ENCODE measurements at places on chromosomes 7 and 10. TPM values are rescaled to one million over a fixed set of nuclear protein-coding genes. Genes with fewer than 3 reads are reported as not detected.

GRCh38 chr10:21732067-21732772, 198.2 kb downstream of the MLLT10 start:
- peaks cover 6% of the 10 kb centered on the region for H3K36me3 ChIP-seq
- peaks cover 13% of the 10 kb centered on the region for H3K4me1 ChIP-seq
- H3K27me3 ChIP-seq: no peaks in the 10 kb centered on the region
- H3K27ac ChIP-seq: no peak overlapping the region

DNA sequence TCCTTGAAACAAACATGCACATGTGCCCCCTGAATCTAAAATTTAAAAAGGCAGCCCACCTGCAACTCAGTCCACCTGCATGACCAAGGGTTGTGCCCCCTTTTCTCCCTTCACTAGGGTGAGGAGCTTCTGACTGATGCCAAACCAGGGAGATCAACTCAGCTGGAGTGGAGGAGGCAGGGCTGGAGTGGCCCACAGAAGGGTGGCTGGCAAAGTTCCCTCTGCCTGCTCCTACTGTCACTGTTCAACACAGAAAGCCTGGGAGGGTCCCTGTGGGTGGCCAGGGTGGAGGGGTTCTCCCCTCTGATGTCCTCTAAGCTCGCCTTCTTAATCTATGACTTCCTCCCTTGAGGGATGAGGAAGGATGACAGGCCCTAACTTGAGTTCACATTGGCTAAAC, 55.7 kb upstream of the ANTXRL start:
- peak; percentile 20 for DNase-seq
- no peaks in the 10 kb centered on the region for H3K36me3 ChIP-seq
- H3K4me1 ChIP-seq: no peaks in the 10 kb centered on the region
- no peak overlapping the region for H3K4me3 ChIP-seq

GRCh38 chr10:112539340-112539739, 92.3 kb downstream of the VTI1A start:
- no peak overlapping the region for H3K27ac ChIP-seq
- no peak for DNase-seq
- no peaks in the 10 kb centered on the region for H3K27me3 ChIP-seq
- H3K36me3 ChIP-seq: peaks cover 6% of the 10 kb centered on the region

DNA sequence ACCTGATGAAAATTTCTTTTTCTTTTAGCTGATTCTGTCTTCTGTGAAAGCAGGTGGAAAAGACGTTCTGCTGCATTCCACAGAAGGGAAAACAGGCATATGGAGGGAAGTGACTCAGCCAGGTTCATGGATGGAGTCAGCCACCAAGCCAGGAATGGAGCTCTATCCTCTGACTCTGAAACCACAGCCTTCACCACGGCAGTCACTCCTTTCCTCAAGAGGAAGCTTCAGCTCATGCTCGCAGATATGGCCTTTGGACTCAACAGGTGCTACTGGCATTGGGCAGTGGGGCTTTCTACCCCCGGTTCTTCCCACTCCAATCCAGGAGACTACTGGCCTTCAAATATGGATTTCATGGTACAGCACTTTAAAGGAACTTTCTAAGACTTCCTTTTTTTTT, 11.5 kb upstream of the PLAU start:
- no peak overlapping the region for H3K27ac ChIP-seq
- no peak for DNase-seq
- no peaks in the 10 kb centered on the region for H3K4me1 ChIP-seq
- H3K36me3 ChIP-seq: no peaks in the 10 kb centered on the region

DNA sequence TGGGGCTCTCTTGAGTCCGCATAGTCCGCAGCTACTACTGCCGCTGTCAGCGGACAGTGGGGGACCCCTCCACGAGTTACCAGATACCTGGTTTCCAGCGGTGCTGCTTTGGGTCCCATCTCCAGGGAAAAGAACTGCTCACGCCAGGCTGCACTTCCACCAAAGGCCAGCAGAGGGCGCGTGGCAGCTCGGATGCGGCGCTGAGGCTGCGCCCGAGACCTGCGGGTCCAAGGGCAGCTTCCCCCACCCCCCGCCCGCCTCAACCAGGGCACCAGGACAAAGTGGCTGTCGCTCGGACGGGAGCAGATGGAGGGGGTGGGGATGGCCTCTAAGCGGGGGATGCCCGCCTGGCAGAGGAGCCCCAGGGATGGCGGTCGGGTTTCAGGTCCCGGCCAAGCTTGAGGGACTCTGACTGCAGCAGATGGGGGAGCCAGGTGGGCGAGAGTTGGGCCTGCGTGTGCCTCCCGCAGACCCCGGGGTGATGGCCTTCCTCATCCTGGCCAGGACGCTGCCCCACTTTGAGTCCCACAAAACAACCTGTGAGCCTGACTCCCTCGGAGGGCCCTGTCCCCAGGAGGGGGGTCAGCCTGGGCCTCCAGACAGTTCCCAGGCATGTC, 23.8 kb upstream of the ZNF735 start:
- peaks cover 37% of the 10 kb centered on the region for H3K27me3 ChIP-seq
- H3K4me3 ChIP-seq: no peak overlapping the region
- no peaks in the 10 kb centered on the region for H3K36me3 ChIP-seq
- H3K4me1 ChIP-seq: peaks cover 6% of the 10 kb centered on the region
- H3K27ac ChIP-seq: no peak overlapping the region

- H3K27ac ChIP-seq: no peak overlapping the region
- no peaks in the 10 kb centered on the region for H3K27me3 ChIP-seq
- H3K4me1 ChIP-seq: no peaks in the 10 kb centered on the region
Measured at GRCh38 chr7:91379236-91379635, 115.0 kb downstream of the FZD1 start.

DNA sequence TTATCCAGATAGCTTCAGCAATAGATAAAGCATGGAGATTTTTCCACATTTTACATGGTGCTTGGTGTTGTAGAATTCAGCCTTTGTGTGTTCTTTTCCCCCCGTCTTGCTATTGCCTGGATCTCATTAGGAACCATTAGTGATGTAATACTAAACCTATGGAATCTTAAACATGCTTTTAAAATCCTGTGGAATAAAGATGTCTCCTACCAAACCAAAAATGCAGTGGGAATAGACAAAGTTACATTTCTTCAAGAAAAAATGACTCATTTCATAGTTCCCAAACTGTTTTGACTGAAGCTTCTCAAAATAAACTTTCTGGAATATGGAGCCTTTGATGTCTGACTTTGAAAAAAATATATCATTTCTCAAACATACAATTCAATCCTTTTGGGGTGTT, 44.0 kb downstream of the CALD1 start:
- no peak overlapping the region for H3K4me3 ChIP-seq
- H3K27ac ChIP-seq: peak overlapping the region; percentile 75
- no peak for DNase-seq
- H3K4me1 ChIP-seq: peaks cover 30% of the 10 kb centered on the region
- no peaks in the 10 kb centered on the region for H3K27me3 ChIP-seq
- no peaks in the 10 kb centered on the region for H3K36me3 ChIP-seq

The EXOC6 gene
- total RNA-seq: 8.9 TPM

DNA sequence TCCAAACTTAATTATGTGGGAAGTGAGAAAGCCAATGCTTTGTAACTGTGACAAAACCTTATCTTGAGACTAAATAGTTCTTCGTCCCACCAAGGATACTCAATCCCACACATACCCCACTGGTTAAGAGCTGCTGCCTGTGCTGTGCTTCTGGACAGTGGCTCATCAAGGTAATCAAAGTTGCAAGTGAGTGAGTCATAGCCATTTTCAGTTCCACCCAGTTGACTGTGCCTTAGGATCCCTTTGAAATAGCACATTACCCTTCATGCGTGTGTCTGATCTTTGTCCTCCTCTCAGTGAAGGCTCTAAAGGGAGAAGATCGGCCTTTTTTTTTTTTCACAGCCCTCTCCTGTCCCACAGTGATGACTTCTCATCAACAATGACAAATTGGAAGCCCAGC, 706.0 kb upstream of the AUTS2 start:
- no peak overlapping the region for H3K4me3 ChIP-seq
- no peak for DNase-seq
- H3K4me1 ChIP-seq: no peaks in the 10 kb centered on the region
- H3K27ac ChIP-seq: no peak overlapping the region
- H3K36me3 ChIP-seq: no peaks in the 10 kb centered on the region
- H3K27me3 ChIP-seq: no peaks in the 10 kb centered on the region

The HOGA1 gene
- not detected for total RNA-seq

- peak overlapping the region; percentile 79 for H3K27ac ChIP-seq
- DNase-seq: peak; percentile 59
- H3K27me3 ChIP-seq: no peaks in the 10 kb centered on the region
Measured at GRCh38 chr10:75191821-75192568, 18.6 kb upstream of the VDAC2 start.

- no peak overlapping the region for H3K27ac ChIP-seq
- H3K27me3 ChIP-seq: no peaks in the 10 kb centered on the region
- H3K4me1 ChIP-seq: no peaks in the 10 kb centered on the region
Measured at GRCh38 chr7:106203473-106203872, 81.3 kb downstream of the NAMPT start.

GRCh38 chr7:155618708-155619633, 25.5 kb upstream of the RBM33 start:
- no peaks in the 10 kb centered on the region for H3K27me3 ChIP-seq
- H3K36me3 ChIP-seq: no peaks in the 10 kb centered on the region
- peak; percentile 92 for DNase-seq
- H3K4me3 ChIP-seq: no peak overlapping the region
- peaks cover 16% of the 10 kb centered on the region for H3K4me1 ChIP-seq
- H3K27ac ChIP-seq: peak overlapping the region; percentile 90

DNA sequence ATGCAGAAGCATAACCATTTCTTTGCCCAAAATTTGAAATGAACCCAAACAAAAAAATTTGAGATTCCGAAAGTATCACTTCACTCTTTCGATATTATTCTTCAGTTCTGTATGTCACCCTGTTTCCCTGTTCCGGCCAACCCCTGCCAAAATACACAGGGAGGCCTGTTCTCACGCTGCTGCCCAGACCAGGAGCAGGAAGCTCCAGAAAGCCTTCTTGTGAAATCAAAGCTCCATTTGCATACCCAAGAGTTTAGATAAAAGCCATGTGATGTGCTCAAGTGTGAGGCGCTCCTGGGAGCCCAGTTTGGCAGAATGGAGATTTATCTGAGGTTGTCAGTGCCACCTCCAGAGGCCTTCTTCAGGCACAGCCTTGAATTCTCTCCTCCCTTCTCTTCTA, 236.2 kb downstream of the FGFR2 start:
- DNase-seq: peak; percentile 72
- H3K4me3 ChIP-seq: no peak overlapping the region
- no peak overlapping the region for H3K27ac ChIP-seq

- no peak overlapping the region for H3K4me3 ChIP-seq
- no peaks in the 10 kb centered on the region for H3K27me3 ChIP-seq
- H3K27ac ChIP-seq: no peak overlapping the region
- H3K4me1 ChIP-seq: no peaks in the 10 kb centered on the region
- DNase-seq: no peak
- no peaks in the 10 kb centered on the region for H3K36me3 ChIP-seq
Measured at GRCh38 chr7:81198766-81199165, 279.9 kb upstream of the SEMA3C start.

The PNLIPRP2 gene
- not detected for total RNA-seq

GRCh38 chr7:157493776-157494175, 157.0 kb downstream of the DNAJB6 start:
- H3K4me3 ChIP-seq: no peak overlapping the region
- DNase-seq: no peak
- H3K36me3 ChIP-seq: no peaks in the 10 kb centered on the region
- no peaks in the 10 kb centered on the region for H3K27me3 ChIP-seq
- H3K4me1 ChIP-seq: no peaks in the 10 kb centered on the region
- H3K27ac ChIP-seq: no peak overlapping the region

DNA sequence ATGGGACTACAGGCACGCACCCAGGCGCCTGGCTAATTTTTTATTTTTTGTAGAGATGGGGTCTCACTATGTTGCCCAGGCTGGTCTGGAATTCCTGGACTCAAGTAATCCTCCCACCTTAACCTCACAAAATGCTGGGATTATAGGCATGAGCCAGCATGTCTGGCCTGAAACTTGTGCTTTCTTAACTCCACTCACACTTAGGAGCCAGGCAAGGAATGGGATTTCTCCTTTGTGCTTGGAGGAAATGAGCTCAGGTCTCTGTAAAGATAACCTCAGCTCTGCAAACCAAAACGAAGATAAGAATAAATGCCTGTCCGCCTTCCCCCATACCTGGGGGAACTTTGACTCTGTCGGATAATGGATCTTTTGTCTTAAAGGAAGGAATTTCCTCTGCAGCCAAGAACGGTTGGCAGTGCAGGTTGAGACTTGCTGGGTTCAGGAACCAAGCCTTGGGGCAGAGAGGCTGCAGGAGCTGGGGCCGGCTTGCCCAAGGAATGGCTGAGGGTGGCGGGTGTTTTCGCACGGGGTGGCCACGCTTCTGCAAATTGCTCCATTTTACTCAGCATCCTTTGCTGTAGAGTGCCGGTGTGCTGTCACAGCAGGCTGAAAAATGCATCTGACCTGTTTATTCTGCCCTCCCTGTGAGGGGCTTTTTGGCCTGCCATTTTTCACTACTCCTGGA, 174.2 kb downstream of the KIAA1217 start:
- DNase-seq: peak; percentile 65
- H3K4me3 ChIP-seq: no peak overlapping the region
- no peaks in the 10 kb centered on the region for H3K4me1 ChIP-seq
- H3K36me3 ChIP-seq: no peaks in the 10 kb centered on the region
- H3K27ac ChIP-seq: peak overlapping the region; percentile 92

GRCh38 chr7:42123716-42124115, 113.3 kb downstream of the GLI3 start:
- no peaks in the 10 kb centered on the region for H3K27me3 ChIP-seq
- no peak overlapping the region for H3K27ac ChIP-seq
- H3K4me3 ChIP-seq: no peak overlapping the region
- H3K36me3 ChIP-seq: no peaks in the 10 kb centered on the region
- DNase-seq: no peak

The OR9A2 gene
- total RNA-seq: not detected

DNA sequence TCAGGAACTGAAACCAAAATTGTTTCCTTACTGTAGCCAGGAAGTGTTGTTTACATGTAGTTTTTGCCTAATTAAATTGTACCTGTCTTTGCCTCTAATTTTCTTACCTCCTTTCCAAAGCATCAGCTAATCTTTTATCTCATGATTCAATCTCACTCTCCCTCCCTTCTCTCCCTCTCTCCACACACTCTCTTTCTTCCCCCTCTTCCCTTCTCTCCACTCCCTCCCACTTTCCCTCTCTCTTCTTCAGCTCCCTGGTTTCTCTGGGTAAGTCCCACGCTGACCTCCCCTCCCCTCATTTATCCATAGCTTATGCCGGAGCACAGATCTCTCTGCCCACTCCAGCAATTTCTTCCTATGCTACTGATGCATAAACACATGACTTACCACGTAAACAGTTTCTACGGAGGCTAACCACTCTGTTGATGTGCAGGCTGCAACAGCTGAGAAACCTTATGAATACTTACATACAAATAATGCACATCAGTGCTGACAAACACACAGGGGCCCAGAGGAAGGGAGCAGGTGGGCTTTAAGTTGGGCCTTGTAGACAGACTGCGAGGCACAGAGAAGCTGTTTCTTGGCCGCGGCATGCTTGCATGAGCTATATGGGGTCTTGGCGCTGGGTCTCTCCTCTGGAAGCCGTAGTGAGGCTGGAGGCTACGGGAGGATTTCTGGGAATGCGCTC, 174.4 kb upstream of the PLXNA4 start:
- no peak overlapping the region for H3K4me3 ChIP-seq
- peaks cover 10% of the 10 kb centered on the region for H3K4me1 ChIP-seq
- no peak overlapping the region for H3K27ac ChIP-seq
- no peaks in the 10 kb centered on the region for H3K36me3 ChIP-seq
- no peak for DNase-seq

- H3K4me3 ChIP-seq: no peak overlapping the region
- H3K4me1 ChIP-seq: peaks cover 14% of the 10 kb centered on the region
- no peak overlapping the region for H3K27ac ChIP-seq
Measured at GRCh38 chr10:122057841-122058413, 69.0 kb downstream of the TACC2 start.

All from stomach (tissue), 19 donors.